ENCODE measurements at places on chromosomes 3 and 15.

- DNase-seq: no peak
Observed at GRCh38 chr3:175082631-175083030, 223.5 kb downstream of the NAALADL2 start.

GRCh38 chr3:45635475-45636256 lies 41.1 kb downstream of the LIMD1 start:
- DNase-seq: no peak

GRCh38 chr3:149224736-149225594 lies 3.3 kb upstream of the CP start:
- DNase-seq: no peak

GRCh38 chr3:140250945-140251344 lies 316.0 kb downstream of the CLSTN2 start:
- DNase-seq: no peak

DNA sequence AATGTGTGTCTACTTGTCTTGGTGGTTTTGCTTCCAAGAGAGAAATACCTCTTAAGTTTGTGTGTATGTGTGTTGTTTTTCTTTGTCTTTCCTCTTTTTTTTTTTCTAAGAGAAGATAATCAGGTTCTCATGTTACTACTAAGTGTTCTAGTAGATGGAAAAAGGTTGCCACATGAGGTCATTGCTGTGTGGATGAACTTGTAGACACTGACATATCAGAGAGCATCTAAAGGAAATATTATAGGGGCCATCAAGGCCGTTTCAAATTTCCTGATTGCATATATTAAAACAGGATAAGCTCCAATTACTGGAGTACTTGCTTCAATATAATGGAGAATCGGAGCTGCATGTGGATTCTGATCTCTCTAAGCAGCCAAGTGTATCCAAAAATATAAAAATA lies 747.5 kb downstream of the NR2F2 start:
- DNase-seq: no peak

GRCh38 chr15:27679731-27680471 lies 419.2 kb downstream of the OCA2 start:
- no peak for DNase-seq

DNA sequence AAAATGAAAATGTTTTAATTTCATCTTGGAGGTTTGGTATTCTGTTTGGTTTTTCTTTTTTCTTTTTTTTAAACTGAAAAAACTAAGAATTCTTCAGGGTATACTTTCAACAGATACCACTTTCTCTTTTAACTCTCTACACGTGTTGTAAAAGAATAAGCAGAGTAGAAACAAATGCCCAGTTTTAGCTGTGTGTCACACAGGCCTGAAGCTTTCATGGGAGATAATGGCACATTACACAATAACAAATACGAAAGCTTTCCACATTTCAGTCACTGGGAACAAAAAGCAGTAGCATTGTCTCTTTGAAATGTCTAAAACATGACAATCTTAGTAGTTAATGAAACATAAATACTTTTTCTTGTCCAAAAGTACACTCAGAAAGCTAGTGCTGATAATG lies 818.5 kb downstream of the TBL1XR1 start:
- DNase-seq: no peak

DNA sequence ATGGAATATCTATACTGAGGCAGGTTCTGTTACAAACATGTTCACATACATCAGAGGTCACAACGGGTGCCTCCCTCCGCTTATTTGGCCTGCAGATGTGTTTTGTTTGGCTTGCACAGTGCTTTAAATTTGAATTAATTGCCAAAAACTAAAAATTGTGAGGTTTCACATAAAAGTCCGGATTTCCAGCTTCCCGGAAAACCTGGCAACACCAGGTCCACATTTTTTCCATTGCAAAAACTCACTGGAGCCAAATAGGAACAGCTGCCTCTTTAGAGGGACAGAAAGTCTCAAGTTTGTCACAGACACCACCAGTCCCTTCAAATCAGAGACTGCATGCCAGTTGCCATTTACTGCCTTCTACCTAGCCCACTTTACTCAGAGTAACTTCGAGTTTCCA lies 205.9 kb upstream of the MDFIC2 start:
- no peak for DNase-seq

DNA sequence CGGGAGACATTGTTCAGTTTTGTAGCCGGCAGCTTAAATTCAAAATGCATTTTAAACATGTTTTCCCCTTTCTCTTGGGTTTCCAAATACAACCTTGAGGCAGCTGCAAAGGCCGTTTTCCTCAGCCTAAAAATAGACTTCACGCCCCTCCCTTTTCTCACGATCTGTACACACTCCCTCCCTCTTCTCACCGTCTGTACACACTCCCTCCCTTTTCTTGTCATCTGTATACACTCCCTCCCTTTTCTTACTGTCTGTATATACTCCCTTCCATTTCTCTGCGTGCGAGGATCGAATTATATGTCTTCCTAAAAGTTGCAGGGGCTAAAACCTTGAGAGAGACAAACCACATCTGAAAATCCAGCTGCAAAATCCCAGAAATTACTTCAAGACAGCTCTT lies 8.9 kb downstream of the MUC4 start:
- DNase-seq: no peak

- no peak for DNase-seq
Observed at GRCh38 chr15:56672721-56673120, 60.6 kb downstream of the ZNF280D start.

DNA sequence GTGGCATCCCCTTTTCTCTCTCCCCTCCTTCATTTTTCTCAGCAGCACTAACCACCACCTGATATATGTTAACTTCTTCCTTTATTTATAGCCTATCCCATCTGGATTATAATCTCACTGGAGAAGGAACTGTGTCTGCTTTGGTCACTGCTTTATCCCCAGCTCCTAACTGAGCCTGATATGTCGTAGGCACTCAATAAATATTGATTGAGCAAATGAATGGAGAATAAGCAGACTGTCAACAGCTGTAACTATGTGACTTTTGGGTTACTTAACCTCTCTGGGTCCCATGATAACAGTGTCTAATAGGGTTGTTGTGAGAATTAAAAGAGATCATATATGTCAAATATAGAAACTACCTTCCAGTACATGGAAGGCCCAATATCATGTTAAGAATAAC lies 127.9 kb downstream of the MECOM start:
- no peak for DNase-seq

DNA sequence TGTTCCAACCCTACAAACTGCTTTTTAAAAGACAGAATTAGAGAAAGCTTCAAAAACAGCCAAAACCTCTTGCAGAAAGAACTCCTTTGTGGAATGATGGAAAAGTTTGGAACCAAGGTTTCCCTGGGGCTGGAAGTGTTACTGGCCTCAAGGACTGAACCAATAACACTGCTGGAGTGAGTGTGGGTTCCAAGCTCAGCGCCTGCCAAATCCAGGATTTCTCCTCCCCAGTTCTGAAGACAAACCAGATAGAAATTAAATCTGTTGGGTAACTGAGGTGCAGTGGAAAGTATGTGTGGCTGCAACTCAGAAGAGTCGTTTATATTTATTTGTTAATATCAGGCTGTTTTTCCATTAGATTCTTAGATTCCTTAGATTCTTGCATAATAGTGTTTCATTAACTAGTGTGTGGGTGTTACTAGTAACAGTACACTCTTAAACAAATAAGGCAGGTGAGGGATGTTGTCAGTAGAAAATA lies 66.5 kb upstream of the FNDC3B start:
- no peak for DNase-seq

DNA sequence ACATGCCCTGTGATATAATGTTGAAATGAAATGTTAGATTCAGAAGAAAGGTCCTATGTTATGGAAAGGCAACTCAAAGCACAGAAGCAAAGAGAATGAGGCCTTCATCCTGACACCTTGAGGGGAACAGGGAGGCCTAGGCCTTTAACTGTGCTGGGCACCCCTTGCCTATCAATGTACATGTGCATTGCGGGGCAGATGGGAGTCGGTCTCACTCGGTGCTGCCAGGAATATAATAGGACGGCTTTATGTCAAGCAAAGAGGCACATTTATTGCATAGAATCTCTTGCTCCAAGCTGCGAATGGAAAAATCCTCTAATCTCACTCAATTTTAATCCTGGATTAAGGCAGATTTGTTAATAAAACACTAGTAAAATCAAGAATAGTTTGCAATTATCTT lies 301.0 kb upstream of the SOX14 start:
- no peak for DNase-seq

DNA sequence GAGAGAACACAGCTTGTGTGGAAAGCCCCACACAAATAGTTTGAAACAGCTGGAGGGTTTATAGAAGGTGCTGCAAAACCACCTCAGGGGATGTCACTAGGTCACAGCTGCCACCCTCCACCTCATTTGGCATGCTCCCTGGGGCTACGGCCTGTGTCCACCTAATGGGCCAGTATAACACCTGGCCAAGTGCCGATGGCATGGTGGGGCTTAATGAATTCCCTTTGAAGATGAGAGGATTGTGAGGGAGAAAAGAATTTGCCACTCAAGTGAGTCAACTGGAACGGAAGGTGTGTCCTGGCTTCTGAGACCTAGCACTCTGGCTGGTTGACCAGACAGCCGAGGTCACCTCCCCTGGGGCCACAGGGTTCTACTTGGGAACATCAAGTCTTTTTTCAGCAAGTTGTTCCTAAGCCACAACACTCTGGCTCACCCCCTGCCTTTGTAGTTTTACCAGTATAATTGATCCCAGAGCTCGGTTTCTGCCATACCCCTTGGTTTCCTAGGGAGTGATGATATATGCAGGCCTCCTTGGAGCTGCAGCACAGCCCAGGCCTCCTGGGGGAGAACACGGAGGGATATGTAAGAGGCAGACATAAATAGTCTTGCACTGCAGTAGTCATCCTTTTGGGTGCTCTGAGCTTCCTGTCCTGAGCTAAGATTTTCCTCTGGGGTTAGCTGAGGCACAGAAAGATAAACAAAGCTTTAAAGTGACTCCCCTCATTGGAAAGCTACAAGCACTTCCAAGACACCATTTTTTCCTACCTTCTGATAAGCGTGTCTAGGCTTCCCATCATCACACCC lies 178.2 kb upstream of the LPP start:
- DNase-seq: no peak

GRCh38 chr3:31606453-31606852 lies 73.7 kb downstream of the STT3B start:
- no peak for DNase-seq

DNA sequence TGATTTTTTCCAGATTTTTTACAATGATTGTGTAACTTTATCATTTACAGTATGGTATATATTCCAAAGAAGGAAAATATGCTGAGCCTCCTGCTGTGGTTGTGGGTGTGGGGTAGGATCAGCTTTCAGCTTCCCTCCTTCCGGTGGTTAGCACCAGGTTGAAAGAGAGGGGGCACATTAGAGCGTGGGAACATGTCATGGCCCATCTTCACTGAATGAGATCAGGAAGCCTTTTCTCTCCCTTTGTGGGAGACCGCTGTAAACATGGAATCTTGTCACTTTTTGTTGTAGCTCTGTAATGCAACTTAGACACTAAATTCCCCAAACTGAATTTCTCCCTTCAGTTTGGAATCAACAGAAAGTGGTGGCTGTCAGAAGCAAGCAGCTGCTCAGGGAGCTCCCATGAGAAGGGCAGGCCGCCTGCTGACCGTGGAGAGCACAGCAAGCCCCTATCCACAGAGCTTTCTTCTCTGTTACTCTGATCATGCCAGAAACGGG lies 86.7 kb upstream of the LIMD1 start:
- DNase-seq: no peak

- no peak for DNase-seq
Observed at GRCh38 chr3:64798316-64798715, 110.5 kb upstream of the ADAMTS9 start.

- DNase-seq: no peak
Observed at GRCh38 chr3:32325927-32326326, 65.7 kb upstream of the CMTM7 start.

DNA sequence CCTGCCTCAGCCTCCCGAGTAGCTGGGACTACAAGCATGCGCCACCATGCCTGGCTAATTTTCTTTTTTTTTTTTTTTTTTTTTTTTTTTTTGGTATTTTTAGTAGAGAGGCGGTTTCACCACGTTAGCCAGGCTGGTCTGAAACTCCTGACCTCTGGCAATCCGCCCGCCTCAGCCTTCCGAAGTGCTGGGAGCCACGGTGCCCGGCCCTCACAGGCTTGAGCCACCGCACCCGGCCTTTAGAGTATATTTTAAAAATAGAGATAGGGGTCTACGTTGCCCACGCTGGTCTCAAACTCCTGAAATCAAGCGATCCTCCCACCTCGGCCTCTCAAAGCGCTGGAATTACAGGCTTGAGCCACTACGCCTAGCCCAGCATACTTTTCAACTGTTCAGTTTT lies 93.4 kb upstream of the CHD2 start:
- DNase-seq: no peak

DNA sequence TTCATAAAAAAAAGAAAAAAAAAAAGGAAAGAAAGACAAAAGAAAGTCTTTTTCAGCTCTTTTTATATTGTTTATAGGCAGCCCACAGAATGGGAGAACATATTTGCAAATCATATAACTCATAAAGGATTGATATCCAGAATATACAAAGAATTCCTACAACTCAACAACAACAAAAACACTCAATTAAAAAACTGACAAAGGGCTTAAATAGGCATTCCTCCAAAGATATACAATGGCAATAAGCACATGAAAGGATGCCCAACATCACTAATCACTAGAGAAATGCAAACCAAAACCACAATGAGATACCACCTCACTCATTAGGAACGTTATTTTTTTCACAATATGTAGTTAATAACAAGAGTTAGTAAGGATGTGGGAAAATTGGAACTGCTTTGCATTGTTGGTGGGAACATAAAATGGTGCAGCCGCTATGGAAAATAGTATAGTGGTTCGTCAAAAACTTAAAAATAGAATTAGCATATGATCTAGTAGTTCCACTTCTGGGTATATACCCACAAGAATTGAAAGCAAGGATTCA lies 54.2 kb upstream of the CMTM8 start:
- DNase-seq: no peak

- no peak for DNase-seq
Observed at GRCh38 chr15:91861223-91861622, 7.7 kb downstream of the SLCO3A1 start.

DNA sequence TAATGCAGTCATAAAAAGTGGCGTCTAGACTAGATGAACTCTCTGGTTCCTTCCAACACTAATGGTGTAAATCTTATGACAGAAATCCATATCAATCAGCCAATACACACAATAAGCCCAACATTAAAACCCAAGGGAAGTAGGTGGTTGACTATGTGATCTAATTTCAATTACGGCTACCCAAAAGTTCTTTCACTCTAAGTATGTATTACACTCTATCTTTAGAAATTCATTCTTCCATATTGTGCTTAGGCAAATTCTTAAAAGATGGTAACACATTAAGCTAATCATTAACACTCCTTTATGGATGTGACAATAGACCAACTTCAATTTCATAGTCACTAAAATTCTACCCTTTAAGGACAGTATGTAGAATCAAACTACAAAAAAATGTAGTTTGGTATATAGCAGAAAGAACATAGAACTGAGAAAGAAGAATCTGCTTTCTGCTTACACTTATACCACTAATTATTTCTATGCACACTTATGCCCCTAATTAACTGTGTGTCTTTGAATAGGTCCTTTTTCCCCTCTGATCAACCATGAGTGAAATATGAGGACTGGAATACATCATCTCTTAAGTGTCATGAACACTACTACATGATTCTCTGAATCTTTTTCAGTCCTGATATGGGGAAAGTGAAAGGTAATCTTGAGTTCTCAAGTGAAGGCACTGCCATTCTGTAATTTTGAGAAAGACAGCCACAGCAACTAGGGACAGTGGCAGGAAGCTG lies 557.6 kb downstream of the IGSF11 start:
- no peak for DNase-seq

- DNase-seq: no peak
Observed at GRCh38 chr15:39997031-39997430, 42.0 kb downstream of the SRP14 start.
